Thyroid gland (tissue), 4 donors: ENCODE measurements at places on chromosomes 16 and 17. TPM values are rescaled to one million over a fixed set of nuclear protein-coding genes. Genes with fewer than 3 reads are reported as not detected.

DNA sequence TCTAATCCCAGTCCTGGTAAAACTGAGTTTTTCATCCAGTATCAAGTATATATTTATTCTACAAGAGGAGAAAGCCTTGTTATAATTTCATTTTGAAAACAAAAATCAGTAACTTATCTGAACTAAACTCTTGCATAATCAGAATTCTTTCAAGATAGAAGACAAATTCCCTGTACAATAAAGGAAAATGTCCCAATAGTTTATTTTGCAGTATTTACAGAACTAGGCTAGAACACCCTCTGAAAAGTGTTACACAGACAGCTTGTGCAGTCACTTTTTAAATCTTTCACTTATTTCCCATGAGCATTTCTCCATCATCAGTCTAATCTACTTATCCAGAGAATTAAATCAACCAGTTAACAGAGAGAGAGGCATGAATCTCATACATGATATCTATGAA, 48.5 kb downstream of the SPOP start:
- no peaks in the 10 kb centered on the region for H3K36me3 ChIP-seq
- H3K4me3 ChIP-seq, result no peak overlapping the region
- H3K27ac ChIP-seq, result no peak overlapping the region
- no peaks in the 10 kb centered on the region for H3K27me3 ChIP-seq

GRCh38 chr17:77687417-77687816, 271.1 kb upstream of the TNRC6C start:
- no peak for DNase-seq
- H3K27me3 ChIP-seq, result no peaks in the 10 kb centered on the region
- no peak overlapping the region for H3K27ac ChIP-seq
- H3K4me1 ChIP-seq, result no peaks in the 10 kb centered on the region
- no peak overlapping the region for H3K4me3 ChIP-seq

DNA sequence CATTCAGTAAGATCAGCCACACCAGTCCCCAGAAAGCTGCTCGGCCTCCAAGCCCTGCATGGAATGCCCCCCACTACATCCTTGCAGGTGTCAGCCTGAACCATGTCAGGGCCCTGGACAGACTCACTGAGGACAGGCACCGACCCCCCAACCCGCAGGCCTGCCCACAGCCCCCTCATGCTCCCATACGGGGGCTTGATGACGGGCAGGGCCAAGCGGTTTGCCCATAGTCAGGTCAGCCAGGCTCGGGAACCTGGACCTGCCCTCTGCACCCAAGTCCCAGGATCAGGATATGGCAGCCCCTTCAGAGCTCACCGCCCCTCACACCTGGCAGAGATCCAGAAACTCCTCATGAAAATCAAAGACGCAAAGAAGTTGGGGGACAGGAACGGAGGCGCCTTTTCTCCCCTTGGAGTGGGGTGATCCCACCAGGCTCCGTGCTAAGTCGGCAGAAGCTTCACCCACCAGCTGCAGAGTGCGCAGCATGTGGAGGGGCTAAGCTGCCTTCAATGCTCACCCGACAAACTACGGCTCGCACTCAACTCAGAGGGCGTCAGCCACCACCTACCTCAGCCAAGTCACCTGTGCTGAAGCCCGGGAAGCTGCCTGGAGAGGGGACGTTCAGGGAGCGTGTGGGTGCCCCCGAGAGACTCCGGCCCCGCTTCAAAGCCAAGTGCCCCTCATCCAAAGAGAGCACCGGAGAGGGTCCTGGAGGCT, 26.5 kb downstream of the GNPTG start:
- H3K4me1 ChIP-seq, result peaks cover 13% of the 10 kb centered on the region
- H3K36me3 ChIP-seq, result peaks cover 11% of the 10 kb centered on the region
- no peak overlapping the region for H3K4me3 ChIP-seq
- no peaks in the 10 kb centered on the region for H3K27me3 ChIP-seq
- DNase-seq, result no peak

SLC52A1 gene
- total RNA-seq, result not detected

CTRB1 gene
- total RNA-seq, result not detected

SLX4 gene
- 4.9 TPM for total RNA-seq

RAPGEFL1 gene
- 5.2 TPM for total RNA-seq

- peak; percentile 15 for DNase-seq
- no peaks in the 10 kb centered on the region for H3K27me3 ChIP-seq
- peaks cover 26% of the 10 kb centered on the region for H3K36me3 ChIP-seq
- no peak overlapping the region for H3K4me3 ChIP-seq
Observed at GRCh38 chr16:27520982-27521673, 28.6 kb downstream of the GTF3C1 start.

GRCh38 chr17:55149485-55149884, 115.3 kb upstream of the HLF start:
- H3K27me3 ChIP-seq, result no peaks in the 10 kb centered on the region
- H3K27ac ChIP-seq, result no peak overlapping the region
